Esophagus squamous epithelium (tissue), 5 donors: ENCODE measurements at places on chromosomes 2 and 18.

DNA sequence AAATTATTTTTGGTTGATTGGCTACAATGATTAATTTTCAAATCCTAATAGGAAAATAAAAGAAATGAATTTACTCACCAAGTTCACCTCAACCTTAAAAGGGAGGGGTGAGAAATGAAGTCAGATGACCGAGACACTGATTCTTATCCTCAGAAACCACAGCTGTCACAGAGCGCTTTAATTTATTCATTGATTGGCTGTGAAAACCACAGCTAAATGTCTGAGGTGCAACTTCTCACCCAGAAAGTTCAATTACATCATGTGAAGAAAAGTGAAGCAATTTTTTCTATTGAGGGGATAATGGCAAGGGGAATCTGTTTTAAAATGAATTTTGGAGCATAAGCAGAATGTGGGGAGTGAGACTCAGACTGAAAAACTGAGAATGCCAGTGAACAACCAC lies 128.4 kb downstream of the RNF152 start:
- DNase-seq: no peak

- DNase-seq: no peak
These were observed 85.4 kb downstream of the DPP4 start for GRCh38 chr2:161988589-161988988.

- DNase-seq: no peak
These were observed 5.5 kb downstream of the ATP6V1B1 start for GRCh38 chr2:70941186-70941585.

GRCh38 chr2:36461039-36461681 lies 105.6 kb downstream of the CRIM1 start:
- DNase-seq: no peak

DNA sequence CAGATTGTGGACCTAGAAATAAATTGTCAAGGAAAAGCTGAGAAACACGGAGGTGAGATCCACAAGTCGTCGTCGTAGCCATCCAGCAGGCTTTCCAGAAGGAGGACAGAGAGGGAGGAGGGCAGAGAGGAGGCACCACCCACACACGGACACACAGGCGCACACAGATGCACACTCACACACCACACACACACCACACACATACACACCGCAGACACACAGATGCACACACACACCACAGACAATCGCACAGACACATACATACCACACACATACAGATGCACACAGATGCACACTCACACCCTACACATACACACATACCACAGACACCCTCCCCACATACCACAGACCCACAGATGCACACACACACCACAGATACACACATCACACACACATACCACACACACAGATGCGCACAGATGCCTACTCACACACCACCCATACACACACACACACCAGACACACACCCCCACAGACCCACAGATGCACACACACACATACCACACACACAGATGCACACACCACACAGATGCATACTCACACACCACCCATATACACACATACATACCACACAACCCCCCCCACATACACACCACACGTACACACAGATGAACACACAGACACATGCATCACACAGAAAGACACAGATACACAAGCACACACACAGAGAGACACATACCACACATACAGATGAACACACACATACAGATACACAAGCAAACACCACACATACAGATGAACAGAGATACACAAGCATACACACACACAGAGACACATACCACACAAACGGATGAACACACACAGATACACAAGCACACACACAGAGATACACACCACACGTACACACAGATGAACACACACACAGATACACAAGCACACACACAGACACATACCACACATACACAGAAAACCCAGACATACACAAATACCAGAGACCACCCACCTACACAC lies 12.7 kb upstream of the BOK start:
- DNase-seq: no peak

GRCh38 chr2:216056739-216057138 lies 24.9 kb downstream of the PECR start:
- DNase-seq: no peak

- DNase-seq: no peak
These were observed 133.4 kb downstream of the VAPA start for GRCh38 chr18:10047237-10047636.

GRCh38 chr2:205932861-205933260 lies 153.1 kb downstream of the INO80D start:
- no peak for DNase-seq

- no peak for DNase-seq
These were observed 101.4 kb upstream of the RNU4ATAC start for GRCh38 chr2:121429119-121429903.

DNA sequence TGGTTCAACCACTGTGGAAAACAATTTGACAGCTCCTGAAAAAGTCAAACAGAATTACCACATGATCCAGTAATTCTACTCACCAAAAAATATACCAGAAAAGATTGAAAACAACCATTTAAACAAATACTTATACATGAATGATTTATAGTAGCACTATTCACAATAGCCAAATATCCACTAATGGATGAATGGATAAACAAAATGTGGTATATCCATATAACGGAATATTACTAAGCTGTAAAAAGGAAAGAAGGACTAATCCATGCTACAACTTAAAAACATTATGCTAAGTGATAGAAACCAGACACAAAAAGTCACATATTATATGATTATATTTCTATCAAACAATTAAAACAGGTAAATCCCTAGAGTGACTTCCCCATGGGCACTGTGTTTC lies 131.5 kb downstream of the SPOPL start:
- DNase-seq: no peak

DNA sequence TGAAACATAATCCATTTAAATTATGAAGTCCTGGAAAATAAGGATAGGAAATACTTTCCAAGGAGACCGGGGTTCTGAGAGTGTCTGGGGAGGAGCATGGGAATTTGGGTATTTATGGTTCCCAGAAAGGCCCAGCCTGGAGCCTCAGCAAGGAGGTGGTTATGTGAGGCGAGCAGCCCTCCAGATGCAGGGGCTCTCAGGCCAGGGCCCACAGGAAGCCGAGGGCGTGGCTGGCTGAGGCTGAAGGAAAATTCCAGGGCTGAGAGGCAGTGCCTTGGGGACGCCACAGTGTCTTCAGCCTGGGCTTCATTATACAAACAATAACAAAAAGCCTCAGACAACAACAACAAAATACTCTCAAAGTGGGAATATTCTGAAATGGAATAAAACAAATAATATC lies 86.9 kb upstream of the SERPINE2 start:
- no peak for DNase-seq

GRCh38 chr18:27991391-27991790 lies 185.5 kb downstream of the CDH2 start:
- no peak for DNase-seq

DNA sequence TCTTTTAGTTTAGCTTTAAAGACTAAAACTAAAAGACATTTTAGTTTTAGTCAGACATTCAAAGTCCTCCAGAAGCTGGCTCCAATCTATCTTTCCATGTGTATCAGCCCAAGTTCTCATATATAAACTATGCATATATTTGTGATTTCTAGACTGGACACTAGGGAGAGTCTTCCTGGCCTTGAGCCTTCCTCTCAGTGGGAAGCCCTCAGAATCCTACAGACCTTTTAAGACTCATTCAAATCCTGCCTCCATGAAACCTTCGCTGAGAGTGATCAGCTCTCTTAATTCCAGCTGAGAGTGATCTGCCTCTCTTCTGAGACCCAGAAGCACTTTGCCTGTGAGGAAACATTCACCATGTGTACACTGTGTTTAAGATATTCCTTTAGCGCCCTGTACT lies 452.7 kb downstream of the TGIF1 start:
- DNase-seq: no peak

- no peak for DNase-seq
These were observed 122.3 kb downstream of the LYPD6B start for GRCh38 chr2:149160701-149161217.

GRCh38 chr2:217204358-217204757 lies 344.5 kb upstream of the TNP1 start:
- DNase-seq: no peak

DNA sequence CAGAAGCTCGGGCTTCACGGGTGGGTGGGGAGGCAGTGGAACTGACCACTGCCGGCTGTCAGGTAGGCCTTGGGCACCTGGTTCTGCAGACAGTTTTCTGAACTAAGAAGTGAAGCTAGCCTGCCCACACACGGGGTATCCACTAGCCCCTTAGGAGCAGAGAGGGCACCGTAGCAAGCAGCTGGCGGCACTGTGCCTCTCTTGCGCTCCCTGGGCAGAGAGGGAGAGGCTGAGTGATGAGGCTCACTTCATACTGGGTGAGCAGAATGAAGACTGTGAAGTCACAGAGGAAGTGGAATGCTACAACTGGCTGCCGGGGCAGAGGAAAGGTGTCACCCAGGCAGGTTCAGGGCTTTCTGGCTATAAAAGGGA lies 753 bp downstream of the ITPRIPL1 start:
- DNase-seq: no peak

- DNase-seq: no peak
These were observed 85.0 kb downstream of the ZNF516 start for GRCh38 chr18:76410033-76410432.

- no peak for DNase-seq
These were observed 5.8 kb downstream of the HDAC4 start for GRCh38 chr2:239394978-239395377.

- DNase-seq: no peak
These were observed 30.8 kb upstream of the CCL20 start for GRCh38 chr2:227782804-227783203.

DNA sequence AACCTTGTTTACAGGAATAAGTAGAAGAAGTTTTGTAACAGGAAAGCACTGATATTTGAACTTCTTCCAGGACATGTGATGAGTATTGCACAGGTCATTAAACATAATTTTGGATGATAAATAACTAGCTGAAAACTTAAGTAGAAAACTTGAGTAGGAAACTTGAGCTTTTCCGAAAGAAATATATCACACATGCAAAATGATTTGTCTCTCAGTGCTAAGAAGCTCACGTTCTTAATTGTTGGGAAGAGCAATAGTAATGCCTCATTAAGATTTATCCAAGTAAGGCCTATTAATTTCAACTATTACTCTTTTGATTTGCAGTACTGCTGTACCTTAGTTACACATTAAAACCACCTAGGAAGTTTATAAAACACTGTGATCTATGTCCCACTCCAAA lies 1921.9 kb upstream of the LRRTM1 start:
- DNase-seq: no peak

- no peak for DNase-seq
These were observed 14.0 kb downstream of the ASPRV1 start for GRCh38 chr2:69947325-69947931.

- no peak for DNase-seq
These were observed 14.7 kb upstream of the OTOS start for GRCh38 chr2:240155048-240155744.

GRCh38 chr2:134352844-134353243 lies 99.0 kb downstream of the MGAT5 start:
- no peak for DNase-seq

GRCh38 chr2:217988840-217989204 lies 14.0 kb downstream of the TNS1 start:
- no peak for DNase-seq

- no peak for DNase-seq
These were observed 9.4 kb upstream of the CRYBA2 start for GRCh38 chr2:219002395-219003266.

DNA sequence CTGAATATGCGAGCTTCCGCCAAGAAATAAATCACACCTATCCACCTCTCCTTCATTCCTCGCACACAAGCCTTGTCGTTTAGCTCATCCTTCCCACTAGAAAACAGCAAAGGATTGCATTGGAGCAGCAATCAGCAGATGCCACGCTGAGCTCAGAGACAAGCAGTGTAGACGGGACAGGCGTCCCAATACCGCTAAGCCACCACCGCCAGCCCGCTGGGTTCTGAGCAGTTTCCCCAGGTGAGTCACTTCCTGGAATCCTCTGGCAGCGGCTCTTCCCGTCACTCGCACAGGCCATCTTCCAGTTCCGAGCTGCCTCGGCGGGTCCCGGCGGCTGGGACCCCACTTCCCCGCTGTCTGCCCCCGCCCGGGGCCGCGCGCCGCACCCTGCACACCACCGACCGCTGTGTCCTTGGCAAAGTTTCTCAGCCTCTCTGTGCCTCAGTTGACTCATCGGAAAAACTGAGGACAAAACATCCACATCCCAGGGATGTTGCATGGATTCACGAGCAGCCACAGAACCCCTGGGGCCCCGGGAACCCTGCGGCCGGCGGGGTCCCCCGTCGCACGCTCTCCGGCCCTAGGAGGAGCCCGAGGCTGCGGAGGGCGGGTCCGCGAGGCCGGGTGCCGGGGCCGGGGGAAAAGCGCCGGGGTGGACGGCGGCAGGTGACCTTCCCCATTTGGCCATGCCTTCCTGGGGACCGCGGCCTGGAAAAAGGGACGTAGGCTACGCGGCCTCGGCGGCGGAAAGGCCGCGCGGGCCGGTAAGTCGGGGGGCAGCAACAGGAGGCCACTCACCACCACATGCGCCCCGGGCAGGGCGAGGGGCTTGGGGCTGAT lies 573 bp downstream of the KDSR start:
- no peak for DNase-seq

GRCh38 chr2:23026671-23027070 lies 358.3 kb upstream of the KLHL29 start:
- no peak for DNase-seq

GRCh38 chr2:96091711-96092572 lies 24.4 kb downstream of the ADRA2B start:
- DNase-seq: no peak

- no peak for DNase-seq
These were observed 19.2 kb downstream of the RMDN2 start for GRCh38 chr2:37944268-37944667.

DNA sequence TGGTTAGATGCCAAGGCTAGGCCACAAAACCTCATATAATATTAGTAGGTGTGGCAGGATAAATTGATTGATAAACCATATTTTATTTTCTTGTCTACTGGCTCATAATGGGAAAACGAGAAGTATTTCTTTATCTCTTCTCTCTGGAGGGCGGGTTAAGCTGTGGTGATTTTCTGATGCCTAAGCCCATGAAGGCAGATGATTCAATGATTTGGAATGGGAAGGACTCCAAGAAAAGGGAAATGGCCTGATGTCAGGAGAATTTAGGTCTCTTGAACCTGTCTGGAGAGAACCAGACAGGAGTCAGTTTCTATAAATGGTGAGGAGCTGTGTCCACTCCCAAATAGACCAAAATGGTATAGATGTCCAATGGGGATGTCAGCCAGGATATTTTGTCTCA lies 18.7 kb upstream of the MAP4K3 start:
- DNase-seq: no peak
